ENCODE measurements at places on chromosomes 5 and 9.

- peak; percentile 82 for DNase-seq
Observed at GRCh38 chr9:124320062-124320973, 62.6 kb downstream of the NEK6 start.

- no peak for DNase-seq
Observed at GRCh38 chr5:57277085-57277484, 103.2 kb downstream of the GPBP1 start.

DNA sequence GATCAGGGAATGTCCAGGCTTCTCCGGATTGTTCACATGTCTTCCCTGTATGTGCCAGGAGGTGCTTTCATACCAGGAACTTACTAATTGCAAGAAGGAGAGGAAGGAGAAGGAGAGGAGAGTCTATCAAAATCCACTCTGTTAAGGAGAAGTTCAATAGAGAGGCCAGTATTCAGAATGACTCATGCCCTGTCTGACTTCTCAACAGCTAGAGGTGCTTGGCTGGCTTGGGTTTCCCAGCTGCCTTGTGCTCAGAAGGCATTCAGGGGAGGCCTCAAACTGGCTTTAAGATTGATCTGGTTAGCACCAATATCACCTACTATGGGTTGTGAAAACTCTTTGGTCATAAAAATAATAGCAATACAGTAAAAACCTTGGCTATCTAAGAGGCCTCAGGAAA lies 167.9 kb upstream of the GLRA1 start:
- DNase-seq = no peak

DNA sequence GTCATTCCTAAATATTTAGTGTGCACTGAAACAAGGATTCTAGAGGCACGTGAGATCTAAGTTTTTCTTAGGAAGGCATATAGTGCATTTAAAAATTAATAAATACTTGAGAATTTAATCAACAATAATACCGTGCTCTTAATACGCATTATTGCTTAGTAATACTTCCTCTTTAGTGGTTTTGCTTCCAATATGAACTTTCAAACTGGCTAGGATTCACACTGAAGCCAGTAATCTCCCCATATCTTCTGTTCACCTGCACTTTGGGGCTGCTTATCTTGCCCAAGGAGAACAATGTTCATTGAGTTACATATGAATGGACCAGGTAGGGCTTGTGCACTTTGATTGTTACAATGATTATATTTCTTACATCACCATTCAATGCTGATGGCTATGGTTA lies 180.5 kb upstream of the RIOK2 start:
- DNase-seq = no peak

GRCh38 chr5:39379693-39380092 lies 15.4 kb upstream of the C9 start:
- no peak for DNase-seq

- DNase-seq = peak; percentile 27
Observed at GRCh38 chr9:107600060-107600573, 110.5 kb upstream of the KLF4 start.

GRCh38 chr5:102902135-102902448 lies 147.0 kb downstream of the PAM start:
- no peak for DNase-seq

Measured in tibial nerve (tissue), 4 donors.